ENCODE measurements at places on chromosomes 1 and 21. TPM values are rescaled to one million over a fixed set of nuclear protein-coding genes. Genes with fewer than 3 reads are reported as not detected.

GRCh38 chr21:45513003-45513717 is 29.1 kb downstream of the SLC19A1 start:
- no peak overlapping the region for H3K4me3 ChIP-seq
- no peak for DNase-seq
- peaks cover 4% of the 10 kb centered on the region for H3K36me3 ChIP-seq
- peak overlapping the region; percentile 19 for H3K27ac ChIP-seq

DNA sequence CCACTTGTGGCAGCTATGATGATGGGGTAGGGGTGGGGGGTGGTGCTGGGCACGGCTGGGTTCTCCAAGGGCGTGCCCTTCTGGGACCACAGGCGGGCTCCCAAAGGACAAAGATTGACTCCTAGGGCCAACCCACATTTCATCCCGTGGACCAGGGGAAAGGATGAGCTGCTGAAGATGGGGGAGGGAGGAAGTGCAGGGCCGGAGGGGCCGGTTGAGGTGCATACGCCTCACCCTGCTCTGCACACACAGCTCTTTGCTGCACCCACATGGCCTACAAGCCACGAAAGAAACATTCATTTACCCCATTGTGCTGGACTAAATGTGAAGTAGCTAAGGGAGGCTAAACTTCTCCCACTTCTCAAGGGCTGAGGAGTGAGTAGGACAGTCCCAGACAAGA is 34.2 kb upstream of the GNPAT start:
- no peak overlapping the region for H3K27ac ChIP-seq
- no peaks in the 10 kb centered on the region for H3K36me3 ChIP-seq
- H3K4me1 ChIP-seq, result peaks cover under 1% of the 10 kb centered on the region
- peaks cover 17% of the 10 kb centered on the region for H3K27me3 ChIP-seq
- no peak overlapping the region for H3K4me3 ChIP-seq

- no peaks in the 10 kb centered on the region for H3K4me1 ChIP-seq
- no peaks in the 10 kb centered on the region for H3K27me3 ChIP-seq
- no peak overlapping the region for H3K27ac ChIP-seq
- H3K36me3 ChIP-seq, result no peaks in the 10 kb centered on the region
- H3K4me3 ChIP-seq, result no peak overlapping the region
- DNase-seq, result no peak
Measured at GRCh38 chr1:236921610-236922009, 82.6 kb downstream of the MT1HL1 start.

GRCh38 chr1:157193219-157193618 is 55.0 kb upstream of the ETV3 start:
- H3K4me3 ChIP-seq, result no peak overlapping the region
- no peaks in the 10 kb centered on the region for H3K36me3 ChIP-seq
- peaks cover 23% of the 10 kb centered on the region for H3K27me3 ChIP-seq
- no peaks in the 10 kb centered on the region for H3K4me1 ChIP-seq

DNA sequence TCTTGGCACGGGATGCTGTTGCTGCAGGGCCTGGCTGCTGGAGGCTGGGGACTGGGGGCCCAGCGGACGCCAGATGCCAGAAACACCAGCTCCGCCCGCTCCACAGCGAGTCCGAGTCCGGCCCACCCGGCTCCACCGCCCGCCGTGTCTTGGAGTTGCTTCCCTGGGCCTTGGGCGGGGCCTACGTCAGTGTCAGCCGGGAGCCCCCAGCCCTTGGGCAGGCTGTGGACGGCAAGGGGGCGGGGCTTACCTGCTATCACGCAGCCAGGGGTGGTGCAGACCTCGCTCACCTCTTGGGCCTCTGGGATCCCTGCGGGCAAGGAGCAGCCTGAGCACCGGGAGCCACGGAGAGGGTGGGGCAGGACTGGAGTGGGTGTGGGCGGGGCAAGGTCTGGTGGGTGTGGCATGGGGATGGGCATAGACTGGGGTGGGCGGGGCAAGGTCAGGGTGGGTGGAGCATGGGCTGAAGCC is 21.8 kb downstream of the MMEL1 start:
- H3K27ac ChIP-seq, result no peak overlapping the region
- no peaks in the 10 kb centered on the region for H3K27me3 ChIP-seq
- no peaks in the 10 kb centered on the region for H3K36me3 ChIP-seq
- peak overlapping the region; percentile 46 for H3K4me3 ChIP-seq

TRIM62 gene
- 18.9 TPM for total RNA-seq

- H3K4me3 ChIP-seq, result no peak overlapping the region
- peaks cover 6% of the 10 kb centered on the region for H3K4me1 ChIP-seq
- DNase-seq, result no peak
- no peak overlapping the region for H3K27ac ChIP-seq
Measured at GRCh38 chr1:178947677-178947981, 76.8 kb upstream of the ANGPTL1 start.

DNA sequence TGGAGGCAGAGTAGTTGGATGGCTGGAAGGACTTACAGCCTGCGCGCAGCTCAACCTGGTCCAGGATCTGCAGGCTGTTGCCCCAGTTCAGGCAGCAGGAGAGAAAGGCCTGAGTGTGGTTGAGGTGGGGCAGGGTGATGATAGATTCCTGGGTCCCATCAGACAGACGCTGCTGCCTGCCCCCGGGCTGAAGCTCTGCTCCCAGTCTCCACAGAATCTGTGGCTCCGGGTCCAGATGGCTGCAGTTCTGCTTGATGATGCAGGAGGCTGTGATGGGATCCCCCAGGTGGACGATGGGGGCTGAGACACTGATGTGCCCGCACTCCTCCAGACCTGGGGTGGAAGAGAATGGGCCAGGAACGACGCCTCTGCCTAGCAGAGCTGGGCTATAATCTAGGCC is 7.4 kb downstream of the CSF3R start:
- no peaks in the 10 kb centered on the region for H3K4me1 ChIP-seq
- H3K36me3 ChIP-seq, result no peaks in the 10 kb centered on the region
- no peaks in the 10 kb centered on the region for H3K27me3 ChIP-seq

DNA sequence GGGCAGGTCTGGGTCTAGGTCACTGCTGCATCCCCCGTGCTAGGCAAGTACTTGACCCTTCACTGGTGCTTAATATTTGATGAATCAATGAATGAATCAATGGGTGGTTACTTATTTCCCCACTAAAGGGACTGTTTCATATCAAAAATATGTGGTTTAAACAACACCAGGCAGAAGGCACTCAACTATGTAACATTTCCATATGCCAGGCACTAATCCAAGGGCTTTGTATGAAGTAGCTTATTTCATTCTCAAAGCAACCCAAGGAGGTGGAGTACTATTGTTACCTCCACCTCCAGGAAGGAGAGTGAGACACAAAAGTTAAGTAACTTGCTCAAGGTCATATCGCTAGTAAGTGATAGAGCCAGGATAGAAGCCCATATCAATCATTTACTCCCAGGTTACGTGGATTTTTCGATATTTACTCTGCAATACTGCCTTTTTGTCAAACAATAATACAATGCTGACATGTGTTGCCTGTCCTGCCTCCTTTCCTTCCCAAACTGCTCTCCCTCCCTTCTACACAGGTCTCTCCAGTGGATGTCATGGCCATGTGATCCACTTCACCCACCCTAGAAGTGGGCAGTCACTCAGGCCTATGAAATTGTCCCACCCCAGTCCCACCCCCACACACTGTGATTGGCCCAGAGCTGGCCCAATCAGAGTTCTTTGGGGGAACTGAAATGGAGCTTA is 142.8 kb downstream of the ETS2 start:
- H3K27me3 ChIP-seq, result no peaks in the 10 kb centered on the region
- H3K4me1 ChIP-seq, result peaks cover 9% of the 10 kb centered on the region
- H3K36me3 ChIP-seq, result no peaks in the 10 kb centered on the region
- H3K27ac ChIP-seq, result no peak overlapping the region
- no peak for DNase-seq

NBPF9 gene
- total RNA-seq, result 3.1 TPM

- no peak overlapping the region for H3K27ac ChIP-seq
- no peaks in the 10 kb centered on the region for H3K27me3 ChIP-seq
- no peak overlapping the region for H3K4me3 ChIP-seq
- no peaks in the 10 kb centered on the region for H3K4me1 ChIP-seq
Measured at GRCh38 chr1:66044912-66045311, 252.2 kb downstream of the PDE4B start.

GRCh38 chr1:220235462-220235861 is 36.8 kb downstream of the RAB3GAP2 start:
- DNase-seq, result no peak
- H3K4me1 ChIP-seq, result peaks cover 30% of the 10 kb centered on the region
- H3K36me3 ChIP-seq, result no peaks in the 10 kb centered on the region
- H3K4me3 ChIP-seq, result 0 out of 2 replicates have a peak overlapping the region, but pooled peaks have one; percentile 12

RCSD1 gene
- total RNA-seq, result 0.73 TPM

GRCh38 chr21:33839167-33839716 is 76.4 kb downstream of the ATP5PO start:
- H3K27me3 ChIP-seq, result no peaks in the 10 kb centered on the region
- peak; percentile 31 for DNase-seq
- no peaks in the 10 kb centered on the region for H3K36me3 ChIP-seq
- no peaks in the 10 kb centered on the region for H3K4me1 ChIP-seq
- no peak overlapping the region for H3K27ac ChIP-seq
- no peak overlapping the region for H3K4me3 ChIP-seq

GRCh38 chr1:163959622-163960021 is 599.4 kb upstream of the PBX1 start:
- DNase-seq, result no peak
- no peak overlapping the region for H3K27ac ChIP-seq
- H3K4me3 ChIP-seq, result no peak overlapping the region
- no peaks in the 10 kb centered on the region for H3K4me1 ChIP-seq

INSRR gene
- not detected for total RNA-seq

KLF17 gene
- total RNA-seq, result not detected

LCE2A gene
- total RNA-seq, result not detected

DNA sequence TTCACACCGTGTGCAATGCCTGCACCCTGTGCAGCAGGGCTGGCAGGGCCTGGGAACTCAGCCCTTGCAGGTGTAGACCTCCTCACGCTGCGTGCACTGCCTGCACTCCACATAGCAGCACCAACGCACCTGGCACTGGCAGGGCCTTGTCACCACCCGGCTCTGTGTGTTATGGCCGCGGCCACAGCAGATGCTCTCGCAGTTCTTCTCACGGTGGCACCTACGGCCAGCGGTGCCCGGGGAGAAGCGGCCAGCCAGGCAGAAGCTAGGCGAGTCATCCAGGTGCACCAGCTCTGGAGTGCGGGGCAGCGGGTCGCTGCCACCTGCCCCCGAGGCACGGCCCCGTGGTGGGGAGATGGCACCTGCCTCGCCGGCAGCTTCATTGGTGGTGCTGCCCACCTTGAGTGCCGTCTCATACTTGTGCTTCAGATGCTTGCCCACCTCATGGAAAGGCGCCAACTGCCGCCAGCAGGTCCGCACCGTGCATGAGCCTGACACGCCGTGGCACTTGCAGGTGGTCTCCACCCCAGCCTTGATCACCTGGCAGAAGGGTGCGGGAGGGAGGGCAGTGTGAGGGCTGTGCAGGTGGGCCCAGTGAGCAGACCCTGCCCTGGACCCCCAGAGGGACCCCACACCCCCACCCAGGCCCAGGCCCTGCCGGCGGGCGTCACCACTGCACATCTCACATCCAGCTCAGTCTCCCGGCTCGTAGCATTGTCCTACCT is 26.1 kb downstream of the WNT9A start:
- no peaks in the 10 kb centered on the region for H3K36me3 ChIP-seq
- H3K4me3 ChIP-seq, result no peak overlapping the region
- H3K27me3 ChIP-seq, result no peaks in the 10 kb centered on the region

DDAH1 gene
- total RNA-seq, result 35.4 TPM

GRCh38 chr1:243247901-243248300 is 7.2 kb downstream of the CEP170 start:
- no peak overlapping the region for H3K4me3 ChIP-seq
- no peaks in the 10 kb centered on the region for H3K36me3 ChIP-seq
- H3K27ac ChIP-seq, result no peak overlapping the region
- H3K4me1 ChIP-seq, result peaks cover 31% of the 10 kb centered on the region
- DNase-seq, result no peak
- H3K27me3 ChIP-seq, result no peaks in the 10 kb centered on the region

DNA sequence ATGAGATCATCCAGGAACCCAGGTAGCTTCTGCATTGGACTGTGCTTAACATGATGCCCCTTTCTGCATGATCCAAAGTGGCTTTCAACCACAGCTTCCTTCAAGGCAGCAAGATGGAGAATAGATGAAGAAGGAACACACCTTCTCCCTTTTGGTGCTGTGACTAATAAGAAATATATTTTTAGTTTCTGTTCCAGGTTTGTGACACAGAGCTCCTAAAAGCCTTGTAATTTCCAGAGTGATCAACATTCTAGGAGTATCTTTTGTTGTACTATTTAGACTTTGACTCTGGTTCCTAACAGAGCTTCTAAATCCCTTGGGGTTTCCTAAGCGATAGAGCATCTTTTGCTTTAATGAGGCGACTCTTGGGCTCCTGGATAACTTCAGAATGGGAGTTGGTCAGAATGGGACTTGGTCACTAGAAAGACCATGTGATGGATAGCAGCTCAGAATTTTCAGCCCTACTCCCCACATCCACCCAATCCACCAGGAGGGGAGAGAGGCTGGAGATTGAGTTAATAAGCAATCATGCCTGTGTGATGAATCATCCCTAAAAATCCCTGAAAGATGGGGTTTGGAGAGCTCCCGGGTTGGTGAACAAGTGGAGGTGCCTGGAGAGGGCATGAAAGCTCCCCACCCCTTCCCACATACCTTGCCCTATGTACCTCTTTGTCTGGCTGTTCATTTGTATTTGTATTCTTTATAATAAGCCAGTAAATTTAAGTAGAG is 134.8 kb downstream of the FGGY start:
- no peaks in the 10 kb centered on the region for H3K36me3 ChIP-seq
- no peaks in the 10 kb centered on the region for H3K4me1 ChIP-seq
- H3K4me3 ChIP-seq, result no peak overlapping the region

- no peak for DNase-seq
- H3K4me3 ChIP-seq, result no peak overlapping the region
- no peaks in the 10 kb centered on the region for H3K4me1 ChIP-seq
Measured at GRCh38 chr1:57843760-57844159, 419.9 kb upstream of the DAB1 start.

GRCh38 chr1:169092399-169092798 is 14.1 kb upstream of the ATP1B1 start:
- no peak for DNase-seq
- no peaks in the 10 kb centered on the region for H3K27me3 ChIP-seq
- H3K36me3 ChIP-seq, result no peaks in the 10 kb centered on the region
- H3K4me1 ChIP-seq, result 0 out of 2 replicates have a peak, but pooled peaks cover 7% of the 10 kb centered on the region

GRCh38 chr21:32520875-32521735 is 64.2 kb downstream of the TCP10L start:
- no peaks in the 10 kb centered on the region for H3K27me3 ChIP-seq
- H3K36me3 ChIP-seq, result no peaks in the 10 kb centered on the region
- H3K4me3 ChIP-seq, result no peak overlapping the region
- no peak for DNase-seq
- H3K27ac ChIP-seq, result 0 out of 2 replicates have a peak overlapping the region, but pooled peaks have one; percentile 39

DNA sequence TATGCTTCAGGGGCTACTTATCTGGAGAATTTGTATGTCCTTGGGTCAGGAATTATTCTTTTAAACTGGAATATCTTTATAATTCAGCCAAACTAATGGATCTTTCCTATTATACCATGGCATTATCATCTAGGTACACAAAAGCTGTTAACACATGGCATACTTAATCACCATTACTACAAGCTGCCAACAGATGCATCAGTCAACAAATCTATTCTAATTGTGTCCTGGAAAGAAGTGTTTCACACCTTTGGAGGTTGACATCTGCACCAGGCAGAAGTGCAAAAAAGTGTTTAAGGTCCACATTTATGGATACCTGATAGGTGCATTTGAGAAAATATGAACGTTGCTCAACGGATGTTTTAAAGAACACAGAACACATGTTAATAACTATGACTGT is 470.2 kb upstream of the ADGRL2 start:
- peaks cover 10% of the 10 kb centered on the region for H3K4me1 ChIP-seq
- H3K27ac ChIP-seq, result no peak overlapping the region

HES3 gene
- total RNA-seq, result 49.7 TPM
